ENCODE measurements at places on chromosomes 2 and 18.

DNA sequence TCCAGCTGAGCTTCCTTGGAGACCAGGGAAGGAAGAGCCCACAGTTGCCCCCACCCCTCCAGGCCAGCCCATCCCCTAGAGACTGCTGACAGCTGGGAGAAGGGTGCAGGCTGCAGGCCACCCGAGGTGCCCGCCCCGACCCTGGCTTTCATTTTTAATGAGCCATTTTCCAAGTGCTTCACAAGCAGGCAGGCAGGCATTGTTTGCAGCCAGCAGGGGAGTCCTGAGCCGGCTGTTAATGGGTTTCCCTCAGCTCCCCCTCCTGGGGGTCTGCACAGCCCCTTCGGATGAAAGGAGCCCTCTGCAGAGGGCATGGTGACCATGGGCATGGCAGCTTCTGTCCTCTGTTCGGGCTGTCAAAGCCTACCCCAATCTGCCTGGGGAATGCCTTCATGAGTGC is 94.5 kb downstream of the ZBTB7C start:
- no peak for DNase-seq

GRCh38 chr2:136377423-136378382 is 259.8 kb upstream of the CXCR4 start:
- no peak for DNase-seq

- no peak for DNase-seq
These were observed 25.7 kb upstream of the LPIN1 start for GRCh38 chr2:11720752-11721151.

DNA sequence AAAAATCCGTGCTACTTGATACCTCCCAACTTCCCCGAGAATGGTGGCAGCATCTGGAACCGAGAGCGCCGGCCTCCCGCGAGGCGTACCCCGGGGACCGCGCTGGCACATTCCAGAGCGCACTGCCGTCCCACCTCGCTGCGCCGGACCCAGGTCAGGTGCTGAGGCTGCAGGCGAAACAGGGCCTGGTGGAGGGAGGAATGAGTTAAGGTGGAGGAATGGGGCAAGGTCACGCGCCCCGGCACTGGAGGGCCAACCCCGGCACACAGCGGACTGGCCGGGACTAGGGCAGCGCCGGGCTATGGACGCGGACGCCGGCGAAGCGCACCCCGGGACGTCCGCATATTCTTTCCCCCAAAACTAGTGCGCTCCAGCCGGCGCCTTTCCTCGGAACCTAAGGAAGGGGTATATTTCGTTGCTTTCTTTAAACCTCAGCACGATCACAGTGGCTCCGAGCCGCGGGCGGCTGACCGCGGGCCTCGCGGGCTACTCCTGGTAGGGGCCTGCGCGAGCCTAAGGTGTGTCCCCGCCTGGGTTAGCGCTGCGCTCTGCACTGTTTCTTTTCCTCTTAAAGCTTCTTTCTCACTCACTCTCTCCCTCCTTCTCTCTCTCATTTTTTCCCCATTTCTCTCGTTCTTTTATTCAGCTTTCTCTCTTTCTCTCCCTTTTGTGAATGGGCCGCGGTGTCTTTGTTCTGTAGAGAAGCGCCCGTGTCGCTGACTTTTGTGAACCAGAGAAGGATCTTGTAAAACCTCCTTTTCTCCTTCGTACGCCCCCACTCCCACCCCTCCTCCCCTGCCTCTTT is 2.1 kb upstream of the OTX1 start:
- DNase-seq = no peak

DNA sequence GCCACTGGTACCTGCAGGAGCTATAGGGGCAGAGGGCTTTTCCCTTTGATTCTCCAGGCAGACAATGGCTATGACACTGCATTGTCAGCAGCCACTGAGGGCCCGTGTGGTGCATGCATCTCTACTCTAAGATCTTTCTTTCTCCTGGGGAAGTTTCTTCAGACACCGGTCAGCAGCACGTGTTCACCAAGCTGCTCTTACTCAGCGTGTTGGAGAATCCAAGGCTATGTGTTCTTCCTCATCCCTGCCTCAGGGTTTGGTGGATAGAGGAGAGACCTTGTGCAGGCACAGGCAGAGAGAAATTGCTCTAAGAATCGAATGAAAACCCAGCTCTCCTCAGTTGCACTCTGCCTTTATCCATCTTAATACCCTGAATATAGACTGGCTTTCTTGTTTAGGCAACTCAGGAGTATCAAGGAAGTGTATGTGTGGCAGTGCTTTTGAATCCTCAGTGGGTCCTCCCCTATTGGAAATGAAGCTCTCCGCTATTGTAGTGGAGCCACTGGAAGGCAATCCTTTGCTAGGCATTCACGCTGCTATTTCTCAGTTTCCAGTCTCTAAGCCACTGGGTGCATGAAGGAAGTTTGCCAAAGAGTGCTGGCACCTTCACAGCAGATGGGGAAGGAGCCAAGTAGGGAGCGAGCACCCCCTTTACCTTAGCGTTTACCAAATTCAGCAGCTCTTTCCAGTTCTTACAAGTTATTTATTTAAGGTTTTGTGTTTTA is 86.9 kb upstream of the EML6 start:
- DNase-seq = peak; percentile 7

DNA sequence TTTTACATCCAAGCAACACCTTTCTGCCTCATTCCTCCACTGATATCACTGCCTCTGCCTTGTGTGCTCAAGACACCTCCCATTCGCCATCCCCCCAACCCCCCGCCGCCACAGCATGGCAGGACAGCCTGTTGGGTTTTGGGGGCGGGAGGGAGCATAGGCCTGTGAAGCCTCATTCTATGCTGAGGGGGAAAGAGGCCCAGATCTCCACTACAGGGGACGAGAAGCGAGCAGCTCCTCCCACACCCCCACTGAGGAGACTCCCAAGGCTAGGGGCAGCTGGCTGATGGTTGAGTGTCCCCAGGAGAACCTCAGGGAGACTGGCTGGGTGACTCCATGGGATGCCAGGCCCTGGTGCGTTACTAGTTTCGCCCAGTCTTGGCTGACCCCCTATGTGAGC is 214.3 kb upstream of the SIX2 start:
- no peak for DNase-seq

DNA sequence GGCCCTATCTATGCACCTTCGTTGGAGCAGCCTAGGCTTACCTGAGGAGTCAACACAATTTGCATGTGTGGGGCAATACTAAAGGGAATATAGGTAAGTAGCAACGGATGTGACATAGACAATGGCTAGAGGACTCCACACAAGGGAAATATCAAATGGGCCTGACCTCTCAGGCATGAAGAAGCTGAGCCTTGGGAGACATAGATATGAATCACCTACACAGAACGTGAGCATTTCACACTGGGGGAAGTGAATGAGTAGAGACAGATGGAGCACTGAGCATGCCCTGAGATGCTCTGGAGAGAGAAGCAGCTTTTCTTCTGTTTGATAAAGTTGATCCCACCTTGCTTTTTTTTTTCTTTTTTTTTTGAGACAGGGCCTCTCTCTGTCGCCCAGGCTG is 97.9 kb downstream of the ATL2 start:
- DNase-seq = no peak

- no peak for DNase-seq
These were observed 86.5 kb downstream of the STK39 start for GRCh38 chr2:168160897-168161296.

- DNase-seq = no peak
These were observed 279.0 kb downstream of the CALCRL start for GRCh38 chr2:187168720-187169713.

DNA sequence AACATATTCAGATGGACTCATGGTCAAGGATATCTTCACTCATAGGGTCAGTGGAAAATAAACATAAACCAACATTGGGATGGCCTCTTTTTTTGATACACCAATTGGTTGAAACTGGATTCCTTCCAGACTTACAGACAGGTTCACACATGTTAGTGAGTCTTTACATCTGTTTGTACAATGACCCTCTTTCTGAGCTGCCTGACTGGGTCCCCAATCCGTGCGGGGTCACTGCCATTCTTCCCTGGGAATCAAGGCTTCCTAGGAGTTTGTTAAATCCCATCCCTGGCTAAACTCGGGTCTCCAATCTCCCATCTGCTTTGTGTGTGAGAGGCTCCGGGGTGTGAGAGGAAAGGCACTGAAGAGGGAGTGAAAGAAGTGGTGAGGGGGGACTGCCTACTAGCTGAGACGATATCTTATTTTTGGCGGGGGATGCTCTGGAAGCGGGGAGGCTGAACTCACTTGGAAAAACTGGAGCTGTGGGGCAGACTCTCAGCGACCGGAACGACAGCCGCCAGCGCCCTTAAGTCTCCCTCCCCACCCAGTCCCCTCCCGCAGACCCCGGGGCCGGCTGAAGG is 487 bp downstream of the STARD6 start:
- peak; percentile 36 for DNase-seq

DNA sequence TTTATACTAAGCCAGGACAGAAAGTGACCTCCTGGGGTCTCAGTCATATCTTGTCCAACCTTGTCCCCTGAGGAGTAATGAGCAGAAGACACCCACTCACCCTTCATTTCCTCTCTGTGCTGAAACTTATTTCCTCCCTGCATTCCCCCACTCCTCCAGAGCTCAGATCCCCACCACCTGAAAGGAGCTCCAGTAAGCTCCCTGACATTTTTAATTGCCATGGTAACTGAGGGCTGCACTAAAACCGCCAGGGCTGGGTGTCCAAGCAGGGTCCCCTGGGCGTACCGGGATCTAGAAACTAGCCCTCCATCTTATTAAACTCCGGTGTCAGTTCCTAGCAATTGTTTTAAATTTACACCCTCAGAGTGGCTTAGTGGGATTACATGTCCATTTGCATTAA is 393.3 kb upstream of the HNRNPA3 start:
- no peak for DNase-seq

DNA sequence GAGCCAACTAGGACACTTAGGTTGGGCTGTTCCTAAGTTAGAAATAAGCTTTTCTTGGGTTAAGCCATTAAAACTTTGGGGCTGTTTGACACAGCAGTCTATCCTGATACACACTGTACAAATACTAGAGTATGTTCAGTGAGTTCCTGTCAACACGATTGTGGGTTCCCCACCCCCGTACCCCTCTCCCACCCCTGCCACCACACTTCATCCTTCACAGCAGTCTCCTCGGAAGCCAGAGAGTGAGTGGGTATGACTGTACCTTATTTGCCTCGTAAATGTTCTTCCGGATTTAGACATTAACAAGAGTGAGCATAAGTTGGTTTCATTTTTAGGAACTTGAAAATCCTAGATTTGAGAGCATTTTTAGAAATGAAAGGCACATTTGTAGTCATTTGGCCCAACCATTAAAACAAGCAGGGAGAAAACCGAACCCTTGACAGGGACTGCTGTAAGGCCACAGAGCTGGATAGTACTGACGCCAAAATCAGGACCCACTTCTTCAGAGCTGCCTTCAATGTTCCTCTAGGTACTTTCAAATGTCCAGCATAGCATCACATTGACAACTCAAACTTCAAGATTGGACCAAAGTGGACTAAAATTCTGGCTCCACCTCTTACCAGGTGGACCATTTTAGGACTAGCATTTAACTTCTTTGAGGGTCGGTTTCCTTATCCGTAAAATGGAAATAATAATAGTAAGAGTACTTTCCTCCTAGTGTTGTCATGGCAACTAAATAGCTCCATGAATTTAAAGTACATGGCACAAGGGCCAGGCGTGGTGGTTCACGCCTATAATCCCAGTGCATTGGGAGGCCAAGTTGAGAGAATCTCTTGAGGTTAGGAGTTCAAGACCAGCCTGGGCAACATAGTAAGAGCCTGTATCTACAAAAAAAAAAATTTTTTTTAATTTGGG is 166.3 kb upstream of the SERTAD2 start:
- DNase-seq = no peak

GRCh38 chr2:155095613-155096012 is 397.1 kb downstream of the KCNJ3 start:
- DNase-seq = no peak

DNA sequence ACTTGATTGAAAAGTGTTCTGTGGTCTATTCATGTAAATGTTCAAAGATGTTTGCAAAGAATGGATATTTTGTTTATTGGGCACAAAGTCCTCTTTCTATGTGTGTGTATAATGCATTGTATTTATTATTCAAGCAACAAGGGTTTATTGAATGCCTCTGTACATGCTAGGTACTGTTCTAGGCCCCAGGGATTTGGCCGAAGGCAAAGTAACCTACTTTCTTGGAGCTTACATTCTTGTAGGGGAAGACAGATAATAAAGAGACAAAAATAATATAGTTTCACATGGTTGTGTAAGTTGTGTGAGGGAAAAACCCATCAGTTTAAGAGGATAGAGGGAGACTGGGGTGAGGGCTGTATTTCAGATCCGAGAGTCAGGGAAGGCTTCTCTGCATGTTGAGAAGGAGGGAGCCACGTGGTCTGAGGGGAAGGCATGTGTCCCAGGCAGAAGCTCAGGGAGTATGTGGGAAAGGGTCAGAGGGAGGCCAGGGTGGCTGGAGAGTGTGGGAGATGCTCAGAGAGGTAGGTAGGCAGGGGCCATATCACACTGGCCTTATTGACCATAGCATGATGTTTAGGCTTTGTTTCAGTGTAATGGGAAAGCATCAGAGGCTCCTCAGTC is 40.4 kb upstream of the GPR155 start:
- DNase-seq = no peak

DNA sequence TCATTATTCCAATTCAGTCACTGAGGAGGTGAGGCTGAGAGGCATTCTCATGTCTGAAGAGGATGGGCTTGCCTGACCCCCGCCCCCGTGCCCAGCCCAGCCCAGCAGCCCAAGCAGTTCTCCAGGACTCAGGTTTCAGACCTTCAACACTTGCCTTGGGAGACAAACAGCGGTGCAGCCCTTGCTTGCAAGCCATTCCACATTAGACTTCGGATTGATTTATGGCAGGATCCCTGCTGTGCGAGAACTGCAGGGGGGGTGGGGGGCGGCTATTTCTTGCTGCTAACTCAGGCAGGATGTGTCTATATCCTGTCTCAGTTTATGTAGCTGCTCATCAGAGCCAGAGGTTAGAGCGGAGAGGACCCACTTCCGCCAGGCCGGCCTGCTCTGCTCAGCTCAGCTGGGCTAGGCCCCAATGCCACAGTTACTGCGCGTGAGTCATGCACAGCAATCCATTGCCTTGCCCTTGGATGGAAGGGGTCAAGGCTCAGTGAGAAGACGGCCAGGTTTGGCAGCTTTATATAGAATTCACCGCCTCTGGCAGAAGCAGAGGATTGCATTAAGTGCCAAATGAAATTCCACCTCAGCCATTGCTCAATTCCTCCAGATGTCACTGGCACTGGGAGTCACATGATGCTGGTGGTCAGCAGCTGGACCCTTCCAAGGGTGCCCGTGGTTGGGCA is 1.8 kb downstream of the GYPC start:
- DNase-seq = no peak

- no peak for DNase-seq
These were observed 616.1 kb downstream of the SLC4A3 start for GRCh38 chr2:220243571-220243970.

DNA sequence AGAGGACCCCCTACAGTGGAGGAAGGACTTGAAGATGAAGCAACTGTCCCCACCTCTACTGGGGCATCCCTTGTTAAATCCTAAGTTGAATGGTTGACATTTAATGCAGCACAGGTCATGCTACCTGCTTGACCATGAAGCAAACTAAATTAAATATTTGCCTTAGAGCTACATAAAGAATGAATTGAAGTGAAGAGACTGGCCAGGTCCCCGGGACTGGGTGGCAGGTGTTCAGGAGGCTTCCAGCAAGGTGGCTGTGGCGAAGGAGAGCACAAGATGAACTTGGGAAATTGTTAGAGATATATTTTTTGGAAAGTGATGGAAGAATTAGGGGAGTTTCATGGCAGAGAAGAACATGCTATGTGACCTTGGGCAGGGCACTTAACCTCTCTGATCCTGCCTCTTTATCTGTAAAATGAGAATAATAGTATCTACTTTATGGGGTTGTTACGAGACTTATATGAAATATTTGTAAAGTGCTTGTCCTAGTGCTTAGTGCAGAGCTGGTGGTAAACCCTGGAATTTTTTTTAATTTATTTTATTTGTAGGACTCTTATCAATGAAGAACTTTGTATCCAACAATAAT is 37.3 kb downstream of the EFR3B start:
- DNase-seq = no peak
